ENCODE measurements at places on chromosomes 5 and 9.

GRCh38 chr9:106941916-106942315 is 79.0 kb downstream of the ZNF462 start:
- DNase-seq, result no peak

DNA sequence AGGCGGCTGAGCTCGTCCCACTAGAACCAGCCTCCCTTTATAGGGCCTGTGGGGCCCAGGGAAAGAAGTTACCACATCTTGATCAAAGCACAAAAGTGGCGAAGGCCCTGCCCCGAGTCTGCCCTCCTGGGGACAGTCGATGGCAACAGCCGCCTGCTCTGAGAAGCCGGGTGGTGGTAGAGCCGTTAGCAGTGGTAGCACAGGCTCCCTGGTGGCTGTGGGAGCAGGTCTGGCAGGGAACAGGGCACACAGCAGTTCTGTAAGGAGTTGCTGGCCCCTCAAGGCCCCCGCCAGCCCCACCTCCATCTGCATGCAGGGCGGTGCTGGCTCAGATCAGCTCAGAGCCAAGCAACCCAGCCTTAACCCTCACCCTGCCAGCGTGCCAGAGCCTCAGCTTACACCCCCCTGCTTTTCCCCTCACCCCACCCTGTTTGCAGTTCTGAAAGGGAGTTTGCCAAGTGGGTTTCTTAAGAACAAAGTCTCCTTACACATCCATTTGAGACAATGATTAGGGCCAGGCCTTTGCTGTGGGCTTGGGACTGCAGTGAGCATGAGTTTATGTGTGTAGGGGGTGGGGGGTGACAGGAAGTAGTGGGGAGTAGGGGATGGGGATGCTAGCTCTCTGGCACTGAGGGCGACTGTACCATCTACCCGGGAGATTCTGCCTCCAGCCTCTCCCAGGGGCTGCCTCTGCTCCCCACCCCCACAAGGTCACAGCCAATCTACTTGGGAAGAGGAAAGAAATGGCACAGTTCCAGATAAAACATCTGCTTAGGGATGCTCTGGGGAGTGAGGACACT is 11.8 kb downstream of the ACSL6 start:
- DNase-seq, result no peak

DNA sequence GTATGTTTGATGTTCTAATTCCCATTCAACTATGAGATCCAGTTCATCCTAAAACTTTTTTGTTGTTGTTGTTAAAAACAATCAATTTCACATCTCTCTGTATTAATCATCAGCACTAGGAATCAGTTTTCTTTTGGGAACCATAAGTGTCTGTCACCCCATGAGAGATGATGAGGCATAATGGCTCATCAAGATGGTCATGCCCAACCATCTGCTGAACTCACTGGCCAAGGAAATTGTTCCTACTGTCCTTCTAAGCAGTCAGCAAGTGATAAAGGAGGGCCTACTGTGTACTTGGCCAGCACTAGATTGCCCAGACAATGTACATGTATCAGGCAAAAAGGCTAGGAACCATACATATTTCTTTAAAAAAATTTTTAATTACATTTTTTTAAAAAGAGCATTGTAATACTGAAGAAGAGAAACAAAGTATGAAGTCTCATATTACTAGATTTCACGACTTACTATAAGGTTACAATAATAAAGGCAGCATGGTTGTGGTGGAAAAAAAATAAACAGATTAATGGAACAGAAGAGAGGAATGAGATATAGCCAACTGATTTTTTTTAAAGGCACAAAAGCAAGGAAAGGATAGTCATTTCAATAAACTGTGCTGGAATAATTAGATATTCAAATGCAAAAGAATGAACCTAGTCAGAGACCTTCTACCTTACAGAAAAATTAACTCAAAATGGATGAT is 458.3 kb downstream of the SPOCK1 start:
- no peak for DNase-seq

GRCh38 chr9:18684593-18685317 is 210.8 kb downstream of the ADAMTSL1 start:
- no peak for DNase-seq

DNA sequence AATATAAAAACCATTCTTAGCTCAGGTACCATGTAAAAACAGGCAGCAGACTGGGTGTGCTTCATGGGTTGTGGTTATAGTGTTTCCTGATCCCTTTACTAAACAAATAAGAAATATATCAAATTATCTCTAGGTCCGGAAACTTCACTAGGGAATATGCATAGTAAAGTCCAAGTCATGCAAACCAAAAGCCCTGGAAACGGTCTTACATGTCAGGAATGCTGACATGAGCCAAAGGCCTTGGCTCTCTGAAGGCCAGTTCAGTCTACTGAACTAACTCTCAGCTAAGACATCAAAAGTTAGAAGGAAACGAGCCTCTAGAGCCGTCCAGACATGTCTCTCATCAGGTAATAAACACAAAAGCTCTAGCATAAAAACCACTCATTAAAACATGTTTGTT is 778.9 kb upstream of the ZNF608 start:
- no peak for DNase-seq

- no peak for DNase-seq
These were observed 344.8 kb downstream of the NTRK2 start for GRCh38 chr9:85014292-85014691.

- peak; percentile 18 for DNase-seq
These were observed 563.6 kb upstream of the CTNND2 start for GRCh38 chr5:12467799-12468198.

- no peak for DNase-seq
These were observed 182.0 kb upstream of the PPP1R26 start for GRCh38 chr9:135297456-135298075.

- DNase-seq, result no peak
These were observed 306.4 kb upstream of the PANK3 start for GRCh38 chr5:168885324-168886120.

DNA sequence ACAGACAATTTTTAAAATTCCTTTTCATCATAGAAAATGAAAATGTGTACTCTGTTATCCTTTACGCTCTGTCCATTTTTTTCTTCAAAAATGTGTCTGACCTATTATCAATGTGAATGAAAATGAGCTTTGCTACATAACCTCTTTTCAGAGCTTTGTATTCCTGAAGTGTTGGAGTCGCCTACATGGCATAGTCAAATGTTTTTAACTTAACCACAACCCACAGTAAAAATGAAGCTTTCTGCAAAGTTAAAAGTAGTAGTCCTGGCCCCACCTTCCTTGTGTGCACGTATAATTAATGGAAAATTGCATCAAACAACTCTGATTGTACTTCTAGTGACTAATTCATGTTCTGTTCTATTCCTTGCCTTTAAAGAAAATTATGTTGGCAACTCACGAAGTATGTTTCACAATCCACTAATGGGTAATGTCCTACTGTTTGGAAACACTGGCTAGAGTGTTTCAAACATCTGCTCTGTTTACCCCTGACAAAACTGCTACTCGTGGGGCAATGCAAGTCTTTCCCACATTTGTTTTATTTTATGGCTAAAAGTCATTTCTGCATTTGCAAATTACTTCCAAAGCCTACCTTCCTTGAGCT is 18.6 kb upstream of the PSAT1 start:
- no peak for DNase-seq

- DNase-seq, result no peak
These were observed 49.2 kb downstream of the EQTN start for GRCh38 chr9:27247756-27248155.

Data from upper lobe of left lung (tissue), 6 donors.